Activated CD4-positive, alpha-beta T cell treated with anti-CD3 and anti-CD28 coated beads, Interleukin-2, Interleukin-4, amounts not matched to agents 100 ng/mL and 50 ng/mL, durations not matched to agents 16 hours and 8 hours (primary cell): ENCODE measurements at places on chromosomes 7 and 10.

GRCh38 chr10:27104919-27105318, 4.6 kb upstream of the ANKRD26 start:
- peak; percentile 33 for DNase-seq

DNA sequence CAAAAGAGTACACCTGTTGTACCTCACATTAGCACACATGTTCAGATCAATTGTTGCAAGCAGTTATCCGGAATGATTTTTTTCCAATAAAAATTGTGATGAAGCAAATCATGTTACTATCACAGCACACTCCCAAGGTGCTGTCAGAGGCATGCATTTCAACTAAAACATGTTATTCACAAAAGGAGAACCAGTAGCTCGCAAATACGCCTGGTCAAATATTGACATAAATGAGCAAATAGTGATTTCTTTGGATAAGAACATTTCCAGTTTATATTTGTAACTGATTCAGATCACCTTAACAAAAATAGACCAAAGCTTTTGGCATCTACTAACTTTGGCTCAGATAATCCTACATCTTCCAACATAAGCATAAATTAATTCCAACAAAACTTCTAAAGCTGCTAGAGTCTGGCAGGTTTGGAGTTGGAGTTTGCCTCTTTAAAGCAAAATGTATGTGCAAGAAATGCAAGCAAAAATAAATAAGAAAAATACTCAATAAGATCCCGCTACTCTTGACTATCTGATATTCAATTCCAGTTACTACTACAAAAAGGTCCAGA, 208.0 kb downstream of the SFMBT2 start:
- DNase-seq, result no peak

DNA sequence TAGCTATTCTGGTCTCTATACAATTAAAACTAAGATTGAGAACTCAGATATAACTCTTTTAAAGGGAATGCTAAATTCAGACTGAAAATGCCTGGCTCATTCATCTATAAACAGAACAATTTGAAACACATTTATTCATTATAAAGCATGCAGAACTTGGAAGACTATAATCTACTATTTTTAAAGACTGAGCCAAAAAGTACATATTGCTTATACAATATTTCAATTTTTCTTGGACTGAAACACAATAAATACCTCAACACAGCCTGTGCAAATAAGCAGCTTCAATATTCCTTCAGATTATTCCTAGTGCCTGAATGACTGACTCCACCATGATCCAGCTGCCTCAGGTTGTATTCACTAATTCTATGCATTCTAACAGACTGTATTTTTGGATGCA, 15.5 kb upstream of the PHYH start:
- DNase-seq, result no peak

DNA sequence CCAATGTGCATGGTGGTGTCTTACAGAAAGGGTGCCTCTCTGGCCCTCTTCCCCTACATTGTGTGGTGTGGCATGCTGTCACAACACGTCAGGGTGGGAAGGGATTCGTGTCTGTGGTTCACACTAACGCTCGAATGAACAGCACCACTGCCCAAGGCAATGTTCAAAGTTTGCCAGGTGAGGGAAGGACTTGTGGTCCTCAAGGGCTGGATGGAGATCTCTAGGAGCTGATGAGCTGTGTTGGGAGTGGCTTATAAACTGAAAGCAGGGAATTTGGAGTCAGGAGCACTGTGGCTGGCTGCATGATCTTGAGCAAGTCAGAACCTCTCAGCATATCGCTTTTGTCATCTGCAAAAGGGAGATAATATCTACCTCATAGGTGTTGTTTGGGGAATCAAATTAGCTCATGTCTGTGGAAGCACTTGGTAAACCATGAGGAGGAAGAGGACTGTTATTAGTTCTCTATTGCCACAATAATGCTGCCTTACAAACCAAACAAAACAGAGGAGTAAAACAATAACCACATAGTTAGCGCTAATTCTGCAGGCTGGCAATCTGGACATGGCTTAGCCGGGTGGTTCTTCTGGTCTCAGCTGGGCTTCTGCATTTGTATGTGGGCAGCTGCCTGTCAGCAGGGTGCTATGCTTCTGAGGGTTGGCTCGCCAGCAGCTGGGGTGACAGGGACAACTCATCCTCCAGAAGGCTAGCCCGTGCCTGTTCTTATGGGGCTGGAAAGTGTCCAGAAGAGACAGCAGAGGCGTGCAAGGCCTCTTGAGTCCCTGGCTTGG, 22.9 kb upstream of the C10orf105 start:
- no peak for DNase-seq

GRCh38 chr7:141562543-141562942, 11.3 kb downstream of the AGK start:
- DNase-seq, result no peak

DNA sequence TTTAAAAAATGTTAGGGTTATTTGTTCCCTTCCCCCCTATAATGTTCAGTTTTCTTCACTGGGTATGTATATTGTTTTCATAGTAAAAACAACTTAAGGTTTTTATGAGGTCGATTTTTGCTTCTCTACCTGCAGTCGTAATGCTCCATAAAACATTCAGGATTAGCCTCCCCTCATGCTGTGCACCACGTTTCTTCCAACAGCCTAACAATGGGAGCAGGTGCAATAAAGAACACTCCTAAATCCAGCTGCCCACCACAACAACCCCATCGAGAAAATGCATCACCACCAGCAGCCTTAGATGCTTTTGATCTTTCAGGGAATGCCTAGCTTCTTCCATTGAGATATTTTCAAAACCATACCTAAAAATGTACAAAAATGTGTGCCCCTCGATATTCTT, 111.1 kb downstream of the ADAM12 start:
- no peak for DNase-seq

DNA sequence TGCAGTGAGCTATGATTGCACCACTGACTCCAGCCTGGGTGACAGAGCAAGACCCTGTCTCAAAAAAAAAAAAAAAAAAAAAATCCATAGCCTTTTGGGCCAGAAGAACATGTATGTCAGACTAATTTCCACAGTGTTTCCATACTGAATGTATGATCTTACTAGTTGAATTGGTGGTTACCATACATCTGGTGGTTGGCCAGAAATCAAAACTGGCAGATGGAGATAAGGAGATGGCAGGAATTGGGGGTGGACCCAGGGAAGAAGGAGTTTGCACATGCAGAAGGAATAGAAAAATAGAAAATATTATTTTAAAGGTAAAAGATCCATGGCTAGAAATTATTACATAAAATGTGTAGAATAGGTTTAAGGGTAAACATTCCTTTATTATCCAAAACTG, 3.7 kb upstream of the ATOH7 start:
- no peak for DNase-seq

DNA sequence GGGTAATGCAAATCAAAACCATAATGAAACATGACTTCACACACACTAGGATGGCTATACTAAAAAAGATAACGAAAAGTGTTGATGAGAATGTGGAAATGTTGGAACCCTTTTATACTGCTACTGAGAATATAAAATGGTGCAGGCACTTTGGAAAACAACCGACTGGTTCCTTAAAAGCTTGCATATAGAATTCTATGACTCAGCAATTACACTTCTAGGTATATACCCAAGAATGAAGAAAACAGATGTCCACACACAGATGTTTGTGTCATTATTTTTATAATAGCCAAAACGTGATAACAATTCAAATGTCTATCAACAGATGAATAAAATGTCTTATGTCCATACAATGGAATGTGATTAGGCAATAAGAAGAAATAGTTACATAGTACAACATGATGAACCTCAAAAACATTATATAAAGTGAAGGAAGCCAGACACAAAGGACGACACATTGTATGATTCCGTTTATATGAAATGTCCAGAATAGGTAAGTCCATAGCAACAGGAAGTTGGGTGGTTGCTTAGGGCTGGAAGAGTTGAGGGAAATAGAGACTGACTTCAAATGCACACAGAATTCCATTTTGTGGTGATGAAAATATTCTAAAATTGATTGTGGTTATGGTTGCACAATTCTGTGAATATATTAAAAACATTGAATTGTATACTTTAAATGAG, 148.3 kb upstream of the PHYHIPL start:
- no peak for DNase-seq

DNA sequence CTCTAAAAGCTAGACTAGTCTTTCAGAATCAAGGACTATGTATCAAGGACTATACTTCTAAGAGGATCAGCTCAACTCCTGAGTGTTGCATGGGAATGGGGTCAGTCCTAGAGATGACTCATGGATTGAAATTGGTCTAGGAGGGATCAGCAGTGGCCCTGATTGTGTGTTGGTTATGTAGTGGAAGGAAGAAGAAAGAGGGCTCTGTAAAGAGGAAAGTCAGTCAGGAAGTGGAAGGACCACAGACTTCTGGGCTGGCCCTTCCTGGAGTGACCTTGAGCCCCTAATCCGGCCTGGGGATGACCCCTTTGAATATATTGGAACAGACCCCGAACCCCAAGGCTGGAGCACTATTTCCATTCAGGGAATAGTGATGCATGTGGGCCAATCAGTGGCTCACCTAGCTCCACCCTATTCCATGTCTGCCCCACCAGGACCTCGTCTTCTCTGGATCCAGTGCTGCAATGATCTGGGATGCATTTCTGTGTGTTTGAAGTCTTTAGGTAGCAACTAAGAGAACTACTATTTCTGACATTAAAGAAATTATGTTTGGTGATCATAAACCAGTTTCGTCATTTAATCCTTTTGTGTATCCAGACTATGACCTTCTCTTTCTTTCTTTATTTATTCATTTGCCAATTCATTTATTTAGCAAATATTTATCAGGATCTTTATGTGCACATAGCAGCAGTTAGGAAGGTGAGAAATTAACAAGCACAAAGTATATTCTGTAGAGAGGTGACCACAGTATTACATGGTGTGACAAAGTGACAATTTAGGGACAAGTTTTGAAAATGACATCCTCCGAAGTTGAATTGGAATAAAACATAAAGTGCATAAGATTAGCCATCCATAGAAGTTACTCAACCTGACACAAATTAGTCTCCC, 48.6 kb upstream of the KIF5B start:
- no peak for DNase-seq

DNA sequence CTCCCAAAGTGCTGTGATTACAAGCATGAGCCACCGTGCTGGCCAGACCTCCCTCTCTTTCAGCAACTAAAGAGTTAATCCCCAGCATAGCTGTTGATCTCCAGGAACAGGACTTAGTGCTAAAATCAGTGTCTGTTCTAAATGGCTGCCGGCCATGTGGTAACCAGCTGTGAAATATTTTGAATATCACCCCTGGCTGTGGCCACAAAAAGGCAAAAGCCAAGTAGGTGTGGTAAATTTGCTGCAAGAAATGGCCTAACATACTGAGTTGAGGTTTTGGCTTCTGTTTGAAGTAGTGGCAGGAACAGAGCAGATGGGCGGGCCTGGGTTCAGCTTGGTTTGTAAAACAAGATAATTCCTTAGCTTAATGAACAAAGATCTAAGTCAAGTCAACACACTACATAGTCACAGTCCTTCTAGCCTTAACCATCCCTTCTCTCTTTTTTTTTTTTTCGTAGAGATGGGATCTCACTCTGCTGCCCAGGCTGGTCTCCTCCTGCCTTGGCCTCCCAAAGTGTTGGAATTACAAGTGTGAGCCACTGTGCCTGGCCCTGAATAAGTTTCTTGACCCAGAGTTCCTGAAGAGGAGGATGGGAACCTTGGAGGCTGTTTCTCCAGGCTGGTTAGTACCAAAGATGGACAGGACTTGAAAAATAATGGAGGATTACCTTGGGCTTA, 22.7 kb upstream of the AGFG2 start:
- peak; percentile 30 for DNase-seq

DNA sequence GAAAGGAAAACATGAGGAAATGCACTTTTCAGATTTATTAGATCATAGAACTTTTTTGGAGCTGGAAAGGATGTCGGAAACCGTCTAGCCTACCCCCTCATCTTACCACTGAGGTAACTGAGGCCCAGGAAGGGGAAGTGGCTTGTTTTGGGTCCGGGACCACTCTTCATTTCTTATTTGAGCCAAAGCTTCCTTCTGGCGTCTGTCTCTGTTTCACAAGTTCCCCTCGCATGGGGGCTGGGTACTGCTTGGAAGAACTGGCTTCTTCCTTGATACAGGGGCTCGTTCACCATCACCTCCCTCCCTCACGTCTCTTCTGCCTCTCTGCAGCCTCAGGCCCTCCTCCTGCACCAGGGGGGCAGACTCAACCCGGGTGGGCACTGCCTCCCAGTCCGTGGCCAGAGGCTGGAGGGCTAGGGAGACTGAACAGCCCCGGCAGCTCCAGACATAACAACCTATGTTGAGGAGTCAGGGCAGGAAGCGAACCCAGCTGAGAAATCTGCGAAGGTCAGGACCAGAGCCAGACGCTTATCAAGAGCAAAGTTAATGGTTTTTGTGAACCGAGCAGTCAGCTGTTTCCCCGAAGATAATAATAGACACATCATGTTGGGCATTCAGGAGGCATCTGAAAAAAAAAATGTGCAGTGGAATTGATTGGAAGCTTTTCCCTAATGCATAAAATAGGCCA, 12.9 kb downstream of the HTRA1 start:
- DNase-seq, result no peak

DNA sequence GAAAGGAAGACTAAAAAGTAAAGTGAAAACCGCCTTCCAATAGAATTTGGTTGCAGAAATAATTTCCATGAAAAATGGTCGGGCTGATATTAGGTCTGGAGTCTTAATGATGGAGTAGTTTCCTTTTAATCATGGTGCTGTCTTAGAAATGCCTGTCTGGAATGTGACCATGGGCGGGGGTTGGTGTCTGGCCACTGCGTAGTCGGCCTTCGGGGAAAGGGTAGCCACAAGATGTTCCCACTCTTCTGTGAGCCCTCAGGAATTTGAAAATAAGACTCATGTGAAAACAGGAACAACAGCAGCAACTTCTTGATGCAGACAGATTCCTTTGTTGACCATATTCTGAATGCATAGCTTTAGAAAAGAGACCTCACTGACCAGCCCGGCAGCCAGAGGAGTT, 176.8 kb downstream of the KIAA1217 start:
- no peak for DNase-seq

- no peak for DNase-seq
These were observed 93.7 kb downstream of the ACTR3B start for GRCh38 chr7:152853236-152853635.

GRCh38 chr7:329691-330281, 39.8 kb downstream of the FOXL3 start:
- no peak for DNase-seq

DNA sequence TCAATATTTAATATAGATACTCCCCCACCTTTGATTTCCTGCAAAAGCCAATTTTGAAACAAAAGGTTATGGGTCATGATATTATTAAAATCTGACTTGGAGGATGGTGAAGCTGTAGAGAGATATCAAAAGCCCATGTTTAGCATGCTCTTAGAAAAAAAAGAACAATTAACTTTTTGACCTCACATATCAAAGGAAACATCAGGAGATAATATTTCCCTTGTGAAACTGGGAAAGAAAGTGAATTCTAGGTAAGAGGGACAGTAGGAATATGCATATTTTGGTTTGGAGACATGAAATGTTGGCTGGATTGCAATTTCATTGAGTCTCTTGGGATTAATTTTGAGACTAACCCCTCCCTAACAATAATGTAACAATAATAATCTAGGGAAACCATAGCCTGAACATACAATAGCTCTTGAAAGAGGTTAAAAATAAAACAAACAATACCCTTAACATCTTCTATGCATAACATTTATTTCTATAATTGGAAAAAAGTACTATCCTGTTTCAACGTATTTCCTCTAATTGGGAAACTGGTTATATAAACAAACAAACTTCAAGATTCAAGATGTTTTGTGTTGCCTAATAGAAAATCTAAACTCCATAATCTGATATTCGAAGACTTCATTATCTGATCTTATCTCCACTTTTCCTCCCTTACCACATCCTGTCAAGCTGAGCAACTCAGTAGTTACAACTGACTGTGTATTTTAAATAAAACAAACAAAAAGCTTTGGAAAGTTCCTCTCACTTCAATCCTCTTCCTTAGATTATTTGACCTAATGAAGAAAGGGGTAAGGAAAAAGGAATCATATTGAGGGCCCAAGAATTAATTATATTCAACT, 14.8 kb downstream of the TMEM26 start:
- no peak for DNase-seq
